Muscle of arm (tissue), 14 donors: ENCODE measurements at places on chromosomes 4 and X. TPM values are rescaled to one million over a fixed set of nuclear protein-coding genes. Genes with fewer than 3 reads are reported as not detected.

GRCh38 chr4:176425035-176425434, 105.3 kb downstream of the SPCS3 start:
- no peak for DNase-seq

DNA sequence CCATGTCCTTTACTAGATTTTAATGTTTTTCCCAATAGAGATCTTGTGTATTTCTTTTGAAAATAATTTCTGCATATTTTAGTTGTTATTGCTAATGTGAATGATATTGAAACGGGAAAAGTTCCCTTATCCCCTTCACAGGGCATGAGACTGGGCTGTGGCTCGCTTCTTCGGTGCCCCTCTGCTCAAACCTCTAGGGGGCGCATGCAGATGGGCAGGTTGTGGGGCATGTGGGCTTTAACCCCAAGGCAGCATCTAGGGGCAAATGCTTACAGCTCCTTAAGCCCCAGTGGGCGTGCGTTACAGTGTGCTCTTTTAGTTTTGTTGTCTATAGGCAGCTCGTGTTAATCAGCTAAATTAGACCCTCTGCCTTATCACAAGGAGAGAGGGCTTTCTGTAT, 194.7 kb downstream of the OPHN1 start:
- DNase-seq, result no peak

DNA sequence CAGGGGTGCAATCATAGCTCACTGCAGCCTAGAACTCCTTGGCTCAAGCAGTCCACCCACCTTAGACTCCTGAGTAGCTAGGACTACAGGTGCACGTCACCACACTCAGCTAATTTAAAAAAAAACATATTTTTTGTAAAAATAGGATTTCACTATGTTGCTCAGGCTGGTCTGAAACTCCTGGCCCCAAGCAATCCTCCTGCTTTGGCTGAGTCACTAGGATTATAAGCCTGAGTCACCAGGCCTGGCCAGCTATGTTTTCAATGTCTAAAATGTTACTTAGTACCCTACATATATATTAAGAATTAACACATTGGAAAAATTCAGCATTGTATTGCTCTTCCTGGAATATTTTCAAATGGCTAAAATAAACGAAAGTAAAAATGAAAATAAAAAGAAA, 37.5 kb downstream of the PNPLA4 start:
- no peak for DNase-seq

GRCh38 chr4:16524911-16525554, 298.8 kb upstream of the TAPT1 start:
- DNase-seq, result peak; percentile 52

DNA sequence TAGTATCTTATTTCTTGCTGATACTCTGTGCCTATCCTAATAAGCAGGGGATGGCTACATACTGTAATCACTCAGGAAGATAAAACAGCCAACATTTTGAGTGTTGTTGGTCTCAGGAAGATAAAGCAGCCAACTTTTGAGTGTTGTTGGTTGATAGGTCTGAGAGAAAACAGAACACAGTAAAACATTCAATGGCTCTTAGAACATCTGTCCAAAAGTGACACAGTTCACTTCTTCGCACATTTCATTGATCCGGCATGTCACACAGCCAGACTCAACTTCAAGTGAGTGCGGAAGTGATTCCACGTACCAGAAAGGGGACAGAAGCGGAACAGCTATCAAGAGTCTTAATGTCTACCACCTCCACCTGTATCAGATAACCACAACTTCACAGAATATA, 87.3 kb upstream of the DMD start:
- no peak for DNase-seq

DNA sequence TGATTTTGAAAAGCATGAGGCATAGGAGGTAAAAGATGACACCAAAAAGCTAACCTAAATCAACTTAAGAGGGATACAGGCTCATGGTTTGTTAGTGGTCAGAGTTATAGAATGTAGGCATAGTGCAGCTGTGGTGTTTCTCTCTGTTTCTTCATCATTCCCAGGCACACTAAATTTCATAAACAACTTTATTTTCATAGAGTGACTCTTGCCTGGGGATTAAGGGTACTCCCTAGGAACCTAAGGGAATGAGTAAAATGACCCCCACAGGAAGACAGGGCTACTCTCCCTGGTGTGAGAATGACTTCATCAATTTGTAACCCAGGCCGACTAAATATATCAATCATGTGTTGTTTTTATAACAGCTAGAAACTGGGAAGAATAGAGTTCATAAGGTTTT, 11.1 kb downstream of the FABP2 start:
- no peak for DNase-seq

DNA sequence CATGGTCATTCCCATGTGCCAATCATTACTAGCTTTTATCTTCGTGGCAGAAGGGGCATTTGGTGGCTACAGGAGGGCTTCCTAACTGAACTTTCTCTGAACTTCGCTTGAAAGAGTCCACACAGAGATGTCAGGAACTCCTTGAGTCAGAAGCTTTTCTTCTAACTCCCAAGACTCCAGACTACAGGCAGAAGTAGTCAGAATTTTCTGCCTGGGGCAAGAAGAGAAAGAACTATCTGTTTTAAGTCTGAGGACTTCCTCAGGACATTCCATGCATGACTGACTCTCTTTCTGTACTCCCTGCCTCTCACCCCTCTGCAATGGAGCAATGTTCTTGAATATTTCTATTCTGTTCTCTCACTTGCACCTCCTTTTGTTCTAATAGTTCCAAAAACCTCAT, 170.5 kb upstream of the TBC1D9 start:
- DNase-seq, result no peak

- no peak for DNase-seq
These were observed 90.7 kb upstream of the IGFBP7 start for GRCh38 chr4:57200799-57201327.

DNA sequence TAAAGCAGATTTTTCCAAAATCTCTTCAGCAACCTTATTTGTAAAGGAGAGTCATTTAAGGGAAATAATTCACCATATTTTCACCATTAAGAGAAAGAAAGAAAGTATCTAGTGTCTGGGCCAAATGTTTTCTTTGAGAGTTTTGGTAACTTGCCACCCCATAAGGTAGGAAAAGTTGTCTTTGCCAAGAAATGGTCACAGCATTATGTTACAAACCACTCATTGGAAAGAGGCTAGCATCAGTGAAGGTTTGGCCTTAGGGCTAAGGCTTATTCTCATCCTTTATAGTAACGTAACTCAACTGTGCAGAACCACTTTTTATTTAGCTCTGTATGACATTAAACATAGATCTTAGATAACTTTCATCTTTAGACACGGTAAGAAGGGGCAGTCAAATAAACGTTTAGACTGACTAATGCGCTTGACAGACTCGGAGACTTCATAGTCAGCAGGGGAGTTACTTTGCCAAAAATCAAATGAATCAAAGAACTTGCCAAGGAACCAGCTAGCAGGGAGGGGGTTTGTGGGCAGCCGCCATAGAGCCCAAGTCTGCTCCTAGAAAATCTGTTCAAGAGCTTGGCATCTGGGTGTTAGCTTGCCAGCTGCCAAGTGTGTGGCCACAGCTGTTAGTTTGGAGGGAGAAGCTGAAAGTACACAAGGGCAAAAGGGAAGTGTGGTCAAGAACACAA, 182.8 kb upstream of the GRID2 start:
- no peak for DNase-seq

- no peak for DNase-seq
These were observed 24.1 kb downstream of the SH3KBP1 start for GRCh38 chrX:19863212-19863856.

DNA sequence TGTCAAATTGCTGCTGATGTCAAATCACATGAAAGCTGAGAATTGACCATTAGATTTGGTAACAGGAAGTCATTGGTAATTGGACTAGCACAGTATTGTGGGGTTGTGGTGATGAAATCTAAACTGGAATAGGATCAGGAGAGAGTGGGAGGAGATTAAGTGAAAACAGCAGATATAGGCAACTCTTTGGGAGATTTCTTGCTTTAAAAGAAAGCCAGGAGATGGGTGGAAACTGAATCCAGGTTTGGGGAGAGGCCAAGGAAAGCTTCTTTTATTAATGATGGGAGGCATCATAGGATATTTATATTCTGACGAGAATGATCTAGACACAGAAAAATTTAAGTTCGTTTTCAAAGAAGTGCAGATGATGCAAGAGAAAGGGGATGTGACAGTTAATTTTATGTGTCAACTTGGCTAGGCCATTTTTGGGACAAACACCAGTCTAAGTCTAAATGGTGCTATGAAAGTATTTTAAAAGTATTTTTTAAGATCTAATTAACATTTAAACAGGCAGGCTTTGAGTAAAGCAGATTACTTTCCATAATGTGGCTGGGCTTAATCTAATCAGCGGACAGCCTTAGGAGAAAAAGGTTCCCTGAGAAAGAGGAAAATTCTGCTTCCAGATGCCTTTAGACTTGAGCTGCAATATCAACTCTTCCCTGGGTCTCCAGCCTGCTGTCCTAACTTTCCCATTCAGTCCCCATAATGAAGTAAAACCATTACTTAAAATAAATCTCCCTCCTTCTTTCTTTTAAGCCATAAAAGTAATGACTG, 24.7 kb downstream of the SEC24D start:
- no peak for DNase-seq

DNA sequence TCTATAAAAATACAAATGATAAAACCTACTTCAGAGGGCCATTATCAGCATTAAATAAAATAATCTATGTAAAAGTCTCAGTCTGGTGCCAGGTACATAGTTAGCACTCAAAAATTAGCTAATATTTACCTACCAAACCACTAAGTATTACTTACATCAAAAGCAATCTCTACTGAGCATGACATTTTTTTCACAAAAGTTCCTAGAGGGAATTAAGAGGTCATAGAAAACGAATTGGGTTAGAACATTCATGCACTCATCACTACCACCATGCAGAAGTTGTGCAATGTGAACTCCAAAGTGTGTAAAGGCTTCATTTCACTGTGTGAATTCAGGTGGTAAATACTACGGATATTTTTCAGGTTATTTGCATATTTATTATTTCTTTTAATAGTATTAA, 209.5 kb upstream of the FGF13 start:
- no peak for DNase-seq

DNA sequence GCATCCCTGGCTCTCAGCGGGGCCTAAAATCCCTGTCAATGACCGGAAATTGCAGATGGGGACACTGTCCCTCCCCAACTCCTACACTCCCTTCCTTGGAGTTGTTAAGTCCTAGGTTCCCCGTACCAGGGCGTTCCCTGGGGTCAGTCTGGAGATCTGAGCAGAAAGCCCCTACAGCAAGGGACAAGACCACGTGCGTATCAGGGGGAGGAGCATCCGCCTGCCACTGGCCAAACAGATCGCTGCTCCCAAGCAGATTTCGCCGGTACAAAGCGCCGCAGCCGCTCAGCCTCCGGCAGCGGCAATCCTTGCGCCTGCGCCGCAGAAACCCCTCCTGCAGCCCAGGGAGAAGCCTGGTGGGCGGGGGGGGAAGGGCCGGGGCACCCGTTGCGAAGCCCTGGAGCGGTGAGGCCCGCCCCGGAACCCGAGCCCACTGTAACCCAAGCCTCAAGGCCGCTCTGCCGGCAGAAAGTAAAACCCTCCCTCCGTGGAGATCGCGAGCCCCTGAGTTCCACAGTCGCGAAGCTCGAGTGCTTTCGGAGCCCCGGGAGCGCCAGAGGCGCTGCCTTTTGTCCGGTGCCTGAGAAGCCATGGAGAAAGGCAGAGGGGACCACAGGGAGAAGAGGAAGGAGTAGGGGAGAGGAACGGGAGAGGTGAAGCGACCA, 2.7 kb downstream of the CRMP1 start:
- DNase-seq, result no peak

- DNase-seq, result no peak
These were observed 182.6 kb downstream of the GABRB1 start for GRCh38 chr4:47213971-47214370.

- no peak for DNase-seq
These were observed 44.7 kb downstream of the GPRASP3 start for GRCh38 chrX:102765217-102765616.

DNA sequence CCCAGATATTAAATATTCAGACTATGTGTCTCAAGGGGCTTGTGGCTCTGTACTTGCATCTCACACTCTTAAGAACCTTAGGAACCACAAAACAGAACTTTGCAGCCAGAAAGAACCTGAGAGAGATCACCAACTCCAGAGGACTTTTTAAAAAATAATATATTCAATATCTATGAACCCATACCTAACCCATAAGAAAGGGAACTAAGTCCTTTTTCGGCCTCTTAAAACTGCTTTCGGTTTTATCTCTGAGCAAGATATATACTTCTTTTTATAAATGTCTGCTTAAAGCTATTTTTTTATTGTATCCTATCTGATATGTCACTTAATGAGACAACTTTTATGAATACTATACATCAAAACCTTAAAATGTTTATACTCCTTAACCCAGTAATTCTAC, 10.9 kb downstream of the SMARCA1 start:
- no peak for DNase-seq

GRCh38 chrX:100720301-100720700, 11.6 kb downstream of the SYTL4 start:
- DNase-seq, result no peak

GRCh38 chr4:121479808-121480207, 99.0 kb upstream of the QRFPR start:
- DNase-seq, result no peak

DNA sequence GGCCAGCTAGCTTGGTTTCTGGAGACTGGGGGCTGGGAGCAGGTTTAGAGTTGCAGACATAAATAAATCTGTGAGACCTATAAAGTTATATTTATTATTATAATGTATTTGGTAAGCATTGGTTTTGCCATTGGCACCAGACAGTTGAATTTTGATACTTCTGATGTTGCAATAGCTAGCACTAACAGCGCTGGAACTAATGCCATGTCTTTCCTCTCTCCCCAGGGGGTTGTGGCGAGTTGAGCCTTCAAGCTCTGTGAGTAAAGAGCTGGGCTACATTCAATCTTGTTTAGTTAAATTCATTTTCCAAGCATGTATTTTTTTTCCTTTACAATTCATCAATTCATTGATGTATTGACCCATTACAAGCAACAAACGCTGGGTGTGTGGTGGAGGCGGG, 358.7 kb upstream of the NR3C2 start:
- DNase-seq, result no peak

DNA sequence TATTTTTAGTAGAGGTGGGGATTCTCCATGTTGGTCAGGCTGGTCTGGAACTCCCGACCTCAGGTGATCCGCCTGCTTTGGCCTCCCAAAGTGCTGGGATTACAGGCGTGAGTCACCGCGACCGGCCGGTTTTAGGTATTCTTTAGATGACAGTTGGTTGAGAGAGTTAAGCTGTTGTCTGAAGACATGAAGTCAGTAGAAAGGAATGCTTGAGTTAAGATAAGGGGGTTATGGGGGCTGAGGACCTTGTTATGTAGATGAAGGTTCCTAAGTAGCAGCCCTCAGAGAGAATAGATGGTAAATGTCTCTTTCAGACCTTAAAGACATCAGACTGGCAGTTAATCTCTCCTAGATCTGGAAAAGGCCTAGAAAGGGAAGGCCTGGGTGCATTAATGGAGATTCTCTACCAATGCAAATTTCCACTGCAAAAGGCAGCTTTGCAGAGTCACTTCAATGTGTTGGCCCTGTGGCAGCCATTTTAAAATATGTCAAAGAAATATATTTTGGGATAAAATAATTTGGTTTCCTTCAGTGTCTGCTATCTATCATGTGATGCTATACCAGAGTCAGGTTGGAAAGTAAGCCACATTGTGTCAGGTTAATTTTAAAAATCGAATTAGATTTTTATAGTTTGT, 6.4 kb upstream of the ZNF674 start:
- no peak for DNase-seq

- DNase-seq, result no peak
These were observed 48.0 kb upstream of the TRIM2 start for GRCh38 chr4:153156263-153156662.

The MAGEE1 gene
- polyA plus RNA-seq, result 2.5 TPM

The SHOX gene
- polyA plus RNA-seq, result 2.4 TPM

The VCX2 gene
- polyA plus RNA-seq, result not detected

The XAGE3 gene
- polyA plus RNA-seq, result 0.66 TPM

The CCDC160 gene
- 0.39 TPM for polyA plus RNA-seq

The CPE gene
- 131 TPM for polyA plus RNA-seq

The UGT2B15 gene
- polyA plus RNA-seq, result not detected

The CTAG1A gene
- polyA plus RNA-seq, result not detected

The APBB2 gene
- 37.2 TPM for polyA plus RNA-seq
